ENCODE measurements at places on chromosomes 2 and 18.

DNA sequence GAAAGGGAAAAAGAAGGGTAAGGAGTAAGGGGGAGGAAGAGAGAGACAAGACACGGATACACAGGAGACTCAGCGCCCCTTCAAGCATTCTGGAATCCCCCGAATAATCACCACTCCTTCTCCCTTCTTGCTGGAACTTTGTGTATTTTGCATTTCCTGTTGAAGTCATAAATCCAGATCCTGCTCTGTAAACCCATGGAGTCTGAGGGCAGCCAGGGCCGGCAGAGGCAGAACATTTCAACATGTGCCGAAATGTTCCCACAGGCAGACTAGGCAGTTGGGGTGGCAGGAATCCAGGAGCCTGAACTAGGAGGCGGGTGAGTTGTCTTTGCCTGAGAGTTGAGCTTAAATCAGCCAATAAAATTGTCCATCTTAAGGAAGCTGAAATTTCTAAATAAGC is 193.1 kb downstream of the SH3RF3 start:
- DNase-seq, result peak; percentile 83

DNA sequence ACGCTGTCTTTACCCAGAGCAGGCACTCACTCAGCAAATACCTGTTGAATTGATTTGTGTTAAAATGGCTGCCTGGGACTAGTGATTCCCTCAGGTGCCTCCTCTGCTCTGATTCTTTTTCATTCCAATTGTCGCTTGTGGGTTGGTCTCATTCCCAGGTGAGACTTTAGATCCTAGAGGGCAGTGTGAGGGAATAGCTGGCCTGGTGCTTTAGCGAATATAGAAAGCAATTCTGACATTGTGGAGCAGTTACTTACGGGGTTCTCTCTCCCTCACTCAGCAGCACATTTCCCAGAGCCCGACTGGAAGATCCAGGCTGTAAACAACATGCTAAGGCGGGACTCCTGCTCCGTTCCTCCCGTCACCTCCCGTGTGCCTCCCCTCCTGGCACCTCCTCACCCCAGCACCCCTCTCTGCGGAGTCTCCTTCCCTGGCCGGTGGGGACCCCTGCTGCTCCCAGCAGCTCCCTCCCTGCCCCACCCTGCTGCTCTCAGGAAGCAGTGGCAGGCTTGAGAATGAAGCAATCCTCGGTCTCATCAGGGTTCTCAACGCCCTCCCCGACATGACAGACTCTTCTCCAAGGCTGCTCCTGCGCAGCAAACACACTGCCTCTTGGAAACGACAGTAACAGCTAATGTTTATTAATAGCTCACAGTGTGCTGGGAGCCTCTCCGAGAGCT is 26.9 kb downstream of the CELF4 start:
- DNase-seq, result no peak

DNA sequence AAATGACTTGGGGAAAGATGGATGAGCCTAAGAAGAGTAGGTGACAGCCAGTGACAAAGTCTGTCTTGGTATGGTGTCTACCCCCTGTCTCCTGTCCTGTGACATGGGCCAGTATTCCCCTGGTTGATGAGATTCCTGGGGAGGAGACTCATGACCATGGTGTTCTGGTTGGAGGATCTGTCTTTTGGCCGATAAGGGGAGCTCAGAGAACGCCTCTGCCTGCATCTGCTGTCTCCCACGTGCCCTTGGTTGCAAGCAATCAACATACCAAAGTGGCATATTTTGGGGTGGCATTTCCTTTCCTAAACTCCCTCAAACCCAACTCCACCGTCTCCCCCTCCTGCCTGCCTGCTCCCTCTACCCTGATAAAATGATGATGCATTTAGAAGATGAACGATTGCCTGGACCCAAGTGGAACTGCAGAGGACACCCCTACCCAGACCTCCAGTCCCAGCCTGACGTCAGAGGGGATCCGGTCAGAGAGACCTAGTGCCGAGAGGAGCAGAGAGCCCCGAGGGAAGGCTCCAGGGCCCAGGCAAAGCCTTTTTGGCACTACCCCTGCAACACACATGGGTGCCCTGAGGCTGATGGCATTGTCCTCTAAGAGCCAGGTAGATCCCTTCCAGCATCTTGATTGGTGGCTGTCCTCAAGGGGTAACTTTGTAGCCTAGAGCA is 124.2 kb upstream of the MSH6 start:
- no peak for DNase-seq

- DNase-seq, result no peak
Observed at GRCh38 chr2:223528036-223528435, 74.1 kb downstream of the SCG2 start.

DNA sequence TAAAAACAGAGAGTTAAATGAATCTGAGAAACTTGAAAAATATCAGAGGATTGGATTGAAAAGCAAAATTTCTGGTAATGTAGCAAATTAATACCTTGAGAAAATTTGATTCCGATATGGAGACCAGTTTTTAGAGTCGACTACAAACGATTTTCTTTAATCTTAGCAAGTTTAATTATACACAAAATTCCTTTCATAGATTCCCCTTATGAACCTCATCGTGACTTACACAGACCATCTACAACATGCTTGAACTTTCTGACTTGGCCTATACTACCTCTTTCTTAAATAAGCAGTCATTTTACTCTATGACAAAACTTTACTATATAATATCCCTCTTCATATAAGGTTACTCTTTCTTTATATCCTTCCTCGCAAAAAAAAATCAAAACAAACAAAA is 769.6 kb upstream of the CRIM1 start:
- no peak for DNase-seq

- no peak for DNase-seq
Observed at GRCh38 chr2:28393114-28393836, 617 bp downstream of the FOSL2 start.

DNA sequence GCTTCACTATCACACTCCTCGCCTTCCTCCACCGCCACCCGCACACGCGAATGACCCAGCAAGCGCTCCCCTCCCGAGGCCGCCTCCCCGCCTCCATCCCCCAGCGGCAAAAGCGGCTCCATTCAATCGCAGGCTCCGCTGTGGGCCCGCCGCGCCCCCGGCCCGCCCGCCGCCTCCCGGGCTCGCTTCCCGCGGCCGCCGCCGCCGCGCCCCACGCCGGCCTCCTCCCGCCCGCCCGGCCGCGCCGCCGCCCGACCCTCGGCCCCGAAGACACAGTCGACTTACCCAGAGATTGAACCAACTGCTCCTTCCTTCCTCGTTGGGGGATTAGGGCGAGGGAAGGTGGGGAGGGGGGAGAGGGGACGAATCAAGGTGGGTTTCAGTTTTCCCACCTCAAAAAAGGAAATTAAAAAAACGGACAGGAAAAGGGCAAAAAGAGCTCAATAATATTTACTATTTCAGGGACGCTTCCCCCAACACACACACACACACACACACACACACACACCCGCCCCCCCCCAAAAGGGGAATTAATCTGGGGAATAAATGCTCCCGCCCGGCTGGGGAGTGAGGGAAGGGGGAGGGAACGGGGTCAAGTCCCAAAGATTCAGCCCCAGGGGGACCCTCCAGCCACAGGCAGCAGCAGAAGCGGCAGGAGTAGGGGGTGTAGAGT is 743 bp downstream of the XPO1 start:
- DNase-seq, result no peak

- DNase-seq, result no peak
Observed at GRCh38 chr2:177074099-177074710, 138.4 kb upstream of the HNRNPA3 start.

- no peak for DNase-seq
Observed at GRCh38 chr18:26875040-26875654, 9.6 kb upstream of the AQP4 start.

DNA sequence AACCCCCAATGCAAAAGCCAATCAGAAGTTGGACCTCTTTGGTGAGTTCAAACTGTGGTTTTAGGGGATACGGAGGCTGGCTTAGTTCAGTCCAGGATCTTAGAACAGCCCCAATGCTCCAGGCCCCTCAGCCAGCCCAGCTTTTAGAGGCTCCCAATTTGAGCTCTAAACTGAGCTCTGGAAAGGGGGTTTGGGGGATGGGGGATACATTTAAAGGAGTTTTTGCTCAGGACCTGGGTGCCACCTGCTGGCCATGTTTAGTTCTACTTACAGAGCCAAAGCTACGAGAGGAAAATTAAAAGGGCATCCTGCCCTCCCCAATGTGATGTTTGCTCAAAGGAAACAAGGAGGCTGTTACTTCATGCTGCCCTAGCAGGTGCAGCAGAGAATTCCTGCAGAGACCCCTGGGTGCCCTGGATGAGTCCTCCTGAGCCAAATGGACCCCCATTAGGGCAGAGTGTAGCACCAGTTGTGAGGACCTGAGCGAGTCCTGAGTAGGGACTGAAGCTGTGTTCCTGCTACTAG is 15.9 kb upstream of the TMEM214 start:
- DNase-seq, result no peak

DNA sequence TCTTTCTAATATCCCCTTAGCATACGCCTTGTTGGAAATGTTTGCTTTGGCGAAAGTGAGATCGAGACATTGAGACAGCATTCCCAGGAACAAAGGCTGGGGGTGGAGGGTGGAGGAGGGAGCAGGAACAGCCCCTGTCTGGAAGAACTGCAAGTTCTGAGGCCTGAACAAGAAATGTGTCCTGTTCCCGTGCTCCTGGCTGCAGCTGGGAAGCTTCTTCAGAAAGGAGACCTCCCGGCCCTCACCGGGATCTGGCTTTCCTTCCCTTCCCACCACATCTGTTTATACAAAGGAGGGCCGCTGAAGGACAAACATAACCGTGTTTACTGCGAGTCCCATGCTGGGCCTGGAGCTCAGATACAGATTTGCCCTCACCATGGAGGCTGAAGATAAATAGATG is 35.9 kb downstream of the AFF3 start:
- DNase-seq, result no peak

DNA sequence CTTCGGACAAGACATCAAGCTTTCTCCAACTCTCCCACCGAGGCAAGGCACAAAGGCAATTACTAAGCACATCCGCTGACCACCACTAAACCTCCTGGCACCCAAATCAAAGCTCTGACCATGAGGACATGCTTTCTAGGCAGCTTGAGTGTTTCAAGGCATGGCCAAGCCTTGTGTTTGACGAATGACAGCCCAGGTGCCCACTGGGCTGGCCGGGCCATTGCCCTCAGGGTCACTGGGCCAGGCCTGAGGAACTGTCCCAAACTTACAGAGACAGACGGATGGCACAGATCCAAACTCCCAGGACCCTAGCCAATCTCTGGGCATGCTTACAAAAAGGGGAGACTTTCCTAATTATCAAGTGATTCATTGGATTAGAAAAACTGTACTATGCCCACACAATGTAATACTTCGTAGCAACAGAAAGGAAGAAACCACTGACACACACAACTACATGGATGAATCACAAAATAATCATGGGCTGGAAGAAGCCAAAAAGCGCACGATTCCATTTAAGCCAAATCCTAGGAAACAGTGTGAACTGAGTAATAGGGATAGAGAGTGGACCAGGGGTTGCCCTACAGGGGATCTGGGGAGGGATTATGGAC is 20.2 kb downstream of the CRACDL start:
- no peak for DNase-seq

DNA sequence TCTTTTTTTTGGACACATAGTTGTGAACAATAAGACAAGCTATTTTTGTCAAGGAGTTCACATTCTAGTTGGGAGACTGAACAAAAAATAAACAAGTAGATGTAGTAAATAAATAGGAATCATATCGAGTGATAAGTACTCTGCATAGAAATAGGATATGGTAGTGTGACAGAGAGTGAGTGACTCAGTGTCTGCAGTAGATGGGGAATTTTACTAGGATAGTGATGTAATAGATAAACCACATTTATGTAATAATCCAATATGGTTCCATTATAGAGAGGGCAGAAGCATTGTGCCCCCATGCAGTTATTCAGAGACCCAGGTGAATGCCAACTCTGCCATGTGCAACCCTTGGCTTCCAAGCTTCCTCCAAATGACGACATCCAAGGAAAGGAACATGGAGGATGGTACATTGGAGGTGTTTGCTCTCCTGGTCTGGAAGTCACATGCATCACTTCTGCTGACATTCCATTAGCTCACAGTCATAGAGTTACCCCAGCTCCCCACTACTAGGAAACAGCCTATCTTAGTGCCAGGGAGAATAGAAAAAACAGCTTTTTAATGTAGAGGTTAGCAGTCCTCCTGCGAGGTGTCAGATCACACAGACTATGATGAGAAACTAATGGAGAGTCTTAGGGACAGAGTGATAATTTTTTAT is 595.4 kb downstream of the NYAP2 start:
- DNase-seq, result no peak

- no peak for DNase-seq
Observed at GRCh38 chr2:60567096-60567495, 13.6 kb upstream of the BCL11A start.

DNA sequence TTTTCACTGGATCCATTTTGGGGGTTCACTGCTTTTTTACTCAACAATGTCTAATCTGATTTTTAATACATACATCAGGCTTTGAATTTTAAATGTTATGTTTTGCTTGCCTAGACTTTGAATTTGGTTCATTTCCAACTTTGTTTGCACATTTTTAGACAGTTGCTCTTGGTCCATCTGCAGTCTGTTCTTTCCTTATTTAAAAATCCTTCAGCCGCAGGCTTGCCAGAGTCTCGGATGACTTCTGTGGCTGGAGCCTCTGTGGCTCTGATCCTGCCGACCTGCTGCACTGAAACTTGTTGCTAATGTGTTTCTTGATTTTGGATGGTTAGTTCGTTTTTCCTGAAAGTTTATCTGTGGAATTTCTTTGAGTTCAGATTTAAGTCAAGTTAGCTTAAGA is 172.0 kb upstream of the ALKAL2 start:
- no peak for DNase-seq

DNA sequence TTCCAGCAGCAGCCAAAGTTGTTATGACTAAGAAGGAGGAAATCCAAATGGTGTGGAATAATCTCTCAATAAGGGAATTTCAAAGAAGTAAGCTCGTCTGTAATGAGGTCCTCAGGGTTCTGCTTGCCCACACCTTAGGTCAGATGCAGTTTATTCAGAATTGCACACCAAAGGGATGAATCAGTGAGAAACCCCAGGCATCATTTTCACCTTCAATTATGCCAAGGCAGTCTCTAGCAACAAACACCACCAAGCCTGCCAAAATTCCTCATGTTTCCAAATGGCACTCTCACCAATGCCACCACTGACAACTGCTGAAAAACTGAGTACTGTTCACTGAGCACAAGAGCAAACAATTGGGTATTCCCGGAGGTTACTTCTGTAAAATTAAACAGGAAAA is 43.6 kb downstream of the KCNG3 start:
- no peak for DNase-seq

DNA sequence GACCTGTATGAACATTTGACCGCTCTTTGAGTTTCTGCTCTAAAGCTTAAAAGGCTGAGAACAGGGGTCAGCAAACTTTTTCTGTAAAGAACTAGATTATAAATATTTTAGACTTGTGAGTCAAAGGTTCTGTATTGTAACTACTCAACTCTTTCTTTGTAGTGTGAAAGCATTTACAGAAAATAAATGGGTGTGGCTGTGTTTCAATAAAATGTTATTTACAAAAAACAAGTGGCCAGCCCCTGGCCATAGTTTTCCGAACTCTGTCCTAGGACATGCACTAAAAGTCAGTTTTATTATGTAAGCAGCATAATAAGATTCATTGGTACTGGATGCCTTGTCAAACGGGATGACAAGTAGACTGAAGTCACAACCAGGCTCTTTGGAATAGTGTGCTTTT is 434.9 kb downstream of the ZEB2 start:
- DNase-seq, result no peak

Measured in LNCaP clone FGC (cell line).